Activated naive CD4-positive, alpha-beta T cell treated with anti-CD3 and anti-CD28 coated beads for 36 hours (primary cell): ENCODE measurements at places on chromosomes 7 and 10. TPM values are rescaled to one million over a fixed set of nuclear protein-coding genes. Genes with fewer than 3 reads are reported as not detected.

The HECTD2 gene
- total RNA-seq = 3.1 TPM

The NRG3 gene
- total RNA-seq = not detected

The MOGAT3 gene
- not detected for total RNA-seq

The GOLGA7B gene
- total RNA-seq = 0.31 TPM

The IQCE gene
- total RNA-seq = 6.6 TPM

The ATOH7 gene
- total RNA-seq = not detected

The SYCE1 gene
- total RNA-seq = 0.17 TPM

The NPY4R gene
- total RNA-seq = not detected

The HTR7 gene
- not detected for total RNA-seq
